ENCODE measurements at places on chromosomes 12 and 14.
A peak's percentile ranks its signal among the peaks of the same experiment; 100 is the strongest.

GRCh38 chr12:11500188-11500860, 105.0 kb upstream of the PRB2 start:
- peak; percentile 77 for DNase-seq

DNA sequence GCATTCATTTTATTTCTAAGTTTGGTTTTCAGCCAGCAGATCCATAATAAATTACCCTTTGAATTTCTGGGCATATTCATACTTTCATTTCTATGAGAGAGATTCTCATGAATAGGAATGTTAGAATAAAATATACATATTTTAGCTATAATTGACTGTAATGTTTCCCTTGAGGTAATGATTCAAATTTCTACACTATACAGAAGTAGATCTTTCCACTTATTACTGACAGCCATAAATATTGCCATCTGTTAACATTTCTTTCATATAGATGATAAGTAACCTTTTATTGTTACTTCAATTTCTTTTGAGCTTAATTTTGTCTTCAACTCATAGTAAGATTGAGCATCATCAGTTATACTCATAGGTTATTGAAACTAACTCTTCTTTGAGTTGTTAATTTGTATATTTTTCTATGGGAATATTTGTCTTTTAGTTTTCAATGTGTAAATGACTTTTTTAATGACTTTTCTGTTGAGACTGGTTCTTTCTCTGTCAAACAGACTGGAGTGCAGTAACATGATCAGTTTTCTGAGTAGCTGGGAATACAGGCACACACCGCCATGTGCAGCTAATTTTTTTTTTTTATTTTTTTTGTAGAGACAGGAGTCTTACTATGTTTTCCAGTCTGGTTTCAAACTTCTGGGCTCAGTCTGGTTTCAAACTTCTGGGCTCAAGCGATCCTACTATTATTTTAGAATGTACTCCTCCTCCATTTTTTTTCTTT, 991.6 kb downstream of the SLC6A15 start:
- DNase-seq, result no peak

- DNase-seq, result no peak
Observed at GRCh38 chr14:99716091-99716849, 32.2 kb downstream of the CYP46A1 start.

GRCh38 chr12:52630599-52631200, 12.3 kb upstream of the KRT73 start:
- no peak for DNase-seq

DNA sequence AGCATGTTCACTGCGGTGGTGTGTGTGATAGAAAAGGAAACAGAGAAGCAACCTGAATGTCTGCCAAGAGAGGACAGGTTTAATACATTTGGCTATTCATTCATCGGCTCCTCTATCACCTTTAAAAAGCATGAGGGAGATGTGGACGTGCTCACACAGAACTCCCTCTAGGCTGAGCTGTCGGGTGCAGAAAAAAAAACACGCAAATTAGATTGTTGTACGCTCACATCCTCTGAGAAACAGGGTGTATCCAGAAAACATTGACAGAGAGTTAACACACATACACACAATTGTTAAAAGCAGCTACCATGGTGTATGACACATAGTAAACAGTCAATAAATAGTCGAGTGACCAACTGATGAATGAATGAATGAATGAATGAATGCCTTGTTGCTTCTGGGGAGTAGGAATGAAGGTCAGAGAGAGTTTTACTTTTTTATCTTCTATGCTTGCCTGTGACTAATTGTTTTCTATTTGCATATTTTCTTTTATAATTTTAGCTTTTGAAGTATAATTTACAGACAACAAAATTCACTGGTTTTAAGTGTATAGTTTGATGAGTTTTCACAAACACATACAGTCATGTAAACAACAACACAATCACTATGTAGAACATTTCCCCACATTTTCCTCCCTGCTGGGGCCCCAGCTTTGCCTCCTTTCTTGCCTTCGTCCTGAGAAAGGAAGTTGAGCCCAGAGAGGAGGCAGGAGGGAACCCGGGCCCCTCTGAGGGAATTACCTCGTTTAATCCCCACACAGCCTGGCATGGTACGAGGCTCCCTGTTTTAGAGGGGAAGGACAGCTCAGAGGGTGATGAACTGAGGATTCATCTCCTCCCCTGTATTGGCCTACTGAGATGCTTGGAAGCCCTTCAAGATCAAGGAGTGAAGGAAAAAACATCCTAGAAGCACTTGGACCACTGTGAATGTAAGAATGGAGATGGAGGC, 19.7 kb upstream of the FAM222A start:
- DNase-seq, result no peak

DNA sequence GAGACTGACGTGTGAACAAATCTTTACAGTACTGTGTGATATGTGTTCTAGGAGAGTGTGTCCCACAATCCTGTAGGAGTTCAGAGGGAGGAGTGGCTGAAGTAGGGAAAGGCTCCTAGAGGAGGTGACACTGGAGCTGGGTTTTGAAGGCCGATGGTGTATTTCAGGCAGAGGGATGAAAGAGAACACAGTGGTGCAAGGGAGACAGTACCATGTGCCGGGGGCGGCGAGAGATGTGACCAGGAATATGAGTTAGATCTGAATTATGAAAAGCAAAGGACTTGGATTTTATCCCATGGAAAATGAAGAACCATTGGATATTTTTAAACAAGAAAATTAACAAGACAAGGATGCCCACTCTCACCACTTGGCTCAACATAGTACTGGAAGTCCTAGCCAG, 77.0 kb upstream of the ESRRB start:
- no peak for DNase-seq

DNA sequence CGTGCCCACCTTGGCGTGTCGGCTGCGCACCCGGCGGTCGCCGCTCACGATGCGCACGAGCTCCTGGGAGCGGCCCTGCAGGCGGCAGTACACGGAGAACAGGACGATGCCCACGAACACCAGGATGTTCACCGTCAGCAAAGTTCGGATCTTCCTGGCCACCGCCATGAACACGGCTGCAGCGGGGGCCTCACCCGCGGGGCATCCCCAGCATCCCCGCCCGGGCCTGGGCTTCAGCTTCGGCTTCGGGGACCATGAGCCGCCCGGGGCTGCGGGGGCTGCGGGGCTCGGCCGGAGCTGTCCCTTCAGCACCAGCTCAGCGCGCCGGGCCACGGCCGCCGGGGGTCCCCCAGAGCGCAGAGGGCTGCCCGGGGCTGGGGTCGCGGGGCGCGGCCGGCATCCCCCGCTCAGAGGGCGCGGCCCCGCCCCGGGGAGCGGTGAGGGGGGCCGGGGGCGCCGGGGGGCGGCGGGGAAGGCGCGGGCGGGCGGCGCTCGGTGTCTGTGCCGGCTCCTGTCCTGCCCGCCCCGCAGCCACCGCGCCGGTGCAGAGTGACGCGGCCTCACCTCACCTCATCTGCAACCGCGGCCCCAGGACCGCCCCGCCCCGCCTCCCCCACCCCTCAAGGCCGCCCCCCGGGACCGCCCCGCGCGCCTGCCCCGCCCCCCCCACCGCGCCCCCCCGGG, at the start of gene GALNT9:
TSS of gene GALNT9 (minus strand) at position 554 of the 684 bp plus-strand sequence. CDS start at position 168, 386 bp downstream.
- no peak for DNase-seq

GRCh38 chr12:67832155-67832554, 157.1 kb upstream of the IFNG-AS1 start:
- no peak for DNase-seq

- no peak for DNase-seq
Observed at GRCh38 chr14:104359969-104360442, 219.6 kb upstream of the C14orf180 start.

DNA sequence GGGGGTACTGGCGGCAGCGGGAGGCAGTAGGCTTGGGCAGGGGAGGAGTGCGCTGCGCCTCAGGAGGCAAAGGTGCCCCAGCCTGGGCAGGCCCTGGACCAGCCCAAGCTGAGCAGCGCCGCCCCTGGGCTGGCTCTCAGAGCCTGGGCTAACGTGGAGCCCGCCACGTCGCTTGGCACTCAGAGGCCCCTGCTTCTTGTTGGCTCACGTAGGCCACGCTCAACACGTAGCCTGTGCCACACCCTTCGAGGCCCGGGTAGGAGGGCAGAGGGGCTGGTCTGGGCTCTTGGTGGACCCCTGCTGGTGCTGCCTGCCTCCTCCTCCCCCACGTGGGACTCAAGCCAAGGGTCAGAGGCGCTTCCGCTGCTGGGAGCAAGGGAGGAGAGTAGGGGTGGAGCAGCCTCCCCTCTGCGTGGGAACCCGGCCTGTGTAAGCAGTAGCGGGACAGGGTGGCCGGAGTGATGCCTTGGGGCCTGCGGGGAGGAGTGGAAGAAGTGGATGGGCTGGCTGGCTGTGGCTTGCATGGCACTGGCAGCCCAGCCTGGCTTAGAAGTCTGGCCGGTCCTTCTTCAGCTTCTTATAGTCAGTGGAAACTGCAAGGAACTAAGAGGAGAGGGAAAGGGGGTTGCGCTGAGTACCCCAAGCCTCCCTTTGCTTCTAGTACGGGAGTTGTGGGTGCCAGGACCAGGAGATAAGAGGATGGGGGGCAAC, 5.7 kb downstream of the SHMT2 start:
- no peak for DNase-seq

DNA sequence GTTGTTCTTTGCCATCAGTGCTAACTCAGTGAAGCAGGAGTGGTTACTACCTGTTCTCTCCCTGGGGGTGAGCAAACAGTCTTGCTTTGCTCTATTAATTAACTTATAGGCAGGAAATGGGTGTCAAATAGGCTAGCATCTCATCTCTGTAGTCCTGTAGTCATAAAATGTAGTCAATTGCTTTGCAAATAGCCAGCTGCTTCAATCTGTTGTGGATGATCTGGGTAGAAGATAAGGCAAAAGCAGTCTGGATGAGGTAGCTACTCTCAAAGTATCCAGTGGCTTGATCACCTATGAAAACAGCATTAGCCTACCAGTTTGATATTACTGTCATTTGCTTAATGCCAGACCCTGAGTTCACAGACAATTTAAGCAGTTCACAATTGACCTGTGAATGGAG, 369.0 kb upstream of the TMTC1 start:
- no peak for DNase-seq

GRCh38 chr14:101980251-101980650, 15.9 kb downstream of the DYNC1H1 start:
- no peak for DNase-seq

- no peak for DNase-seq
Observed at GRCh38 chr12:82838131-82838551, 151.4 kb downstream of the TMTC2 start.

DNA sequence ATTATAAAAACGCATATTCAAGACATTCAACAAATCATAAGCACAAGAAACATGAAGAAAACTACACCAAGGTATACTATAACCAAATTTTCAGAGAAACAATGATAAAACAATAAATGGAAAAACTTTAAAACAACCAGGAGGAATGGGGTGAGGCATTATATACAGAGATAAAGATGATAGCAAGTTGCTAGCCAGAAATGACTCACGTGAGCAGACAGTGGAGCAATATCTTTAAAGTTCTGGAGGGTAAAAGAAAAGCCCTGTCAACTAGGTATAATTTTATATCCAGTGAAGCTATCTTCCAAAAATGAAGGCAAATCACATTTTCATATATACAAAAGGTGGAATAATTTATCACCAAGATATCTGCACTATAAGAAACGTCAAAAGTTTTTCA, 97.8 kb upstream of the PCED1B start:
- no peak for DNase-seq

DNA sequence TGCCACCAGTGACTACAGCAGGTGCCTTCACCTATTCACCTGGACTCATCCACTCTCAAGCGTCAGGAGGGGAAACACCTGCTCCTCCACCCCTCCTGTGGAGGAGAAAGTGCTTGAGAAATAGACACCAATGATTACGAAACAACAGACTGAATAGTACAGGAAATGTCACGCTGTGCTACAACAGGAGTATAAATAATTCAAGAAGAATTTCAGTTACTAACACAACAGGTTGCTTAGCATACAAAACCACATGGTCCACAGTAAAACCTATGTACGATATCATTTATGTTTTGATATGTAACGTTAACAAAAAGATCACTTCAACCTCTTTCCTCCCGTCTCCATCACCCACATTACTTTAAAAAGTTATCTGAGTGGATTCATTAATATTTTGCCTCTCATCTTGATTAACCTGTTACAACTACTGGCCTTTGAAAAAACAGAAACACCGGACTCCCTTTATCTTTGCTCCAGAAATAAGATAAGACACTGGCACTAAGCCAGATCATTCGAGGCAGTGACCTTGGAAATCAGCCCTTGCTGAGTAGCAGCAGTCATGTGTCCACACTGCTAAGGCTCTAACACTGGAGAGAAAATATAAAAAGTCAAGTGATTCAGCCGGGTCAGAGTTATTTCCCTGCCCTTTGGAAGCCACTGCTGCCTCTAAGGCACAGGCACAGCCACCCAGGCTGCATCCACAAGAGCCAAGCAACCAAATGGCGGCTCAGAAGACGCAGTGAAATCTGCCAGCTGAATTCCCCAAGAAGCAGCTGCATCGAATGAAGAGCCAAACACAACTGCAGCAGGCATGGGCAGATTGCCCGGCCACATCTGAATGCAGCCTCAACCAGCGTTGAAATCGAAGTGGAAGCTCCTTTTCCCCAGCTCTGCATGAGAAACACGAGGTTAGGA, 40.9 kb downstream of the NT5DC3 start:
- no peak for DNase-seq

- no peak for DNase-seq
Observed at GRCh38 chr12:112112409-112113133, 4.0 kb upstream of the NAA25 start.

- no peak for DNase-seq
Observed at GRCh38 chr12:14313379-14314138, 51.9 kb upstream of the ATF7IP start.

GRCh38 chr12:4027412-4027811, 154.2 kb upstream of the PARP11 start:
- DNase-seq, result no peak

GRCh38 chr12:12533238-12533829, 29.3 kb downstream of the DUSP16 start:
- peak; percentile 24 for DNase-seq

DNA sequence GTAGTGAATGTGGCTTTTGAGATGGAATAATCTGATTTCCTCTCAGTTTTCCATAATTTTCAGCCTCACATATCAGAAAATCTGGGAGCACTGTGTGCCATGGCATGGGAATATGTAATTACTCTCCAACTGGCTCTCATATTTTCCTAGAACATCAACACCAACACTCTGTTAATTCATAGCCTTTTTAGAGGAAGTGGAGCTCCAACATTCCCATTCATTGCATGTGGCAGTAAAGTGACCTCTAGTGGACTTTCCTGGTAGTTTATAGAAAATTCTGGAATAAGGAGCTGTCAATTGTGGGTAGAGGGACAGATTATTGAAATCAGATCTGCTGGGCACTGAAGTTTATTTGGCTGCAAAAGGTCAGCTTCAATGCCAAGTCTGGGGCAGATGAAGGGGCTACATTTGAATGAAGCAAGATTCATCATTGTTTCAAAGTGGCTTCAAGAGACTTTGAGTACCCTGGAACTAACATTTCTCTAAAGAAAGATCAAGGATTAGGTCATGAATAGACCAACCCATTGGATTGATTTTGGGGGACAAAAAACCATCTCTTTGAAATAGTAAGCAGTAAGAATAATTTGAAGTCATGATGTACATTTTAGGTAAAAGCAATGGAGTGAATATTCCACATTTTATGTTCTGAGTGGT, 23.6 kb upstream of the USP44 start:
- DNase-seq, result no peak

GRCh38 chr12:99334285-99335056, 313.1 kb upstream of the GARIN6 start:
- DNase-seq, result no peak

GRCh38 chr14:96363751-96364336, 518 bp downstream of the GSKIP start:
- DNase-seq, result peak; percentile 25

All from right renal pelvis (tissue), 4 donors.